NCI-H526 treated with DMSO at 0.1 percent for 48 hours (cell line): ENCODE measurements at places on chromosomes 5 and 9.

GRCh38 chr9:129458663-129459546 is 162.0 kb downstream of the C9orf50 start:
- no peak for DNase-seq

- no peak for DNase-seq
These were observed 42.8 kb downstream of the RASGEF1C start for GRCh38 chr5:180166176-180166575.

DNA sequence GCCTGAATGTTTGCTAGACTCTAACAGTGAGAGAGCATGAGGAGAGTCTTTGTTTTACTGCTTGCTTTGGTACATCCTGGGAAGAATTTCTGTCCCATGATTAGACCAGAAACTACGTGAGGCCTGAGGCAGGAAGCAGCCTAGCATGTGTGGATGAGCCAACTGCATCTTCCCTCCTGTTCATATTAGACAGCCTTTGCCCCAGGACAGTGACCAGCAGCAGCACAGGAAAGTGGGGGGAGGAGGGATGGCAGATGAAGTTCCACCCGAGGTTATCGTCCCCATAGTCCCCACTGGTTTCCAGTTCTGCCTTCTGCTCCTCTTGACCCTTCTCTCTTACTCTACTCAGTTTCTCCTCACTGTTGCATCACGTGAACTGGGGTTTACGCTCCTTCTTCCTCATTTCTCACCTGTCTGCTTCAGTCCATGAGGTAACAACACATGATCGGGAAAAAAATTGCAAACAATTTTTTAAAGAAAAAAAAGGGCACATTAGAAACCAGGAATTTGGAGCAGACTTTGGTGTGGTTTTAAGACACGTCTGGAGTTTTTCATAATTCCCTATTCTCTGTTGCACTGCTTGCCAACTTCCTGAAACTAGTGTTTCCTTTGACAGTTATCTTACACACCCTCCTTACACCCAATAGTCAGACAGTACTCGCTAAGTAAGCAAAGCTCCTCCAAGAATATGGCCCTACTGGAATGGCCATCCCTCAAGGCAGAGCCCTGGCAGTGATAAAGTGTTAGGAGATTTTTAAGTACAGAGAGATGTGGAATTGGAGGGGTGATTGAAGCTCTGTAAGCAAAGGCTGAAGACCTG is 84.1 kb downstream of the SNX18 start:
- DNase-seq, result no peak

GRCh38 chr5:93331863-93332262 is 249.2 kb downstream of the NR2F1-AS1 start:
- no peak for DNase-seq

DNA sequence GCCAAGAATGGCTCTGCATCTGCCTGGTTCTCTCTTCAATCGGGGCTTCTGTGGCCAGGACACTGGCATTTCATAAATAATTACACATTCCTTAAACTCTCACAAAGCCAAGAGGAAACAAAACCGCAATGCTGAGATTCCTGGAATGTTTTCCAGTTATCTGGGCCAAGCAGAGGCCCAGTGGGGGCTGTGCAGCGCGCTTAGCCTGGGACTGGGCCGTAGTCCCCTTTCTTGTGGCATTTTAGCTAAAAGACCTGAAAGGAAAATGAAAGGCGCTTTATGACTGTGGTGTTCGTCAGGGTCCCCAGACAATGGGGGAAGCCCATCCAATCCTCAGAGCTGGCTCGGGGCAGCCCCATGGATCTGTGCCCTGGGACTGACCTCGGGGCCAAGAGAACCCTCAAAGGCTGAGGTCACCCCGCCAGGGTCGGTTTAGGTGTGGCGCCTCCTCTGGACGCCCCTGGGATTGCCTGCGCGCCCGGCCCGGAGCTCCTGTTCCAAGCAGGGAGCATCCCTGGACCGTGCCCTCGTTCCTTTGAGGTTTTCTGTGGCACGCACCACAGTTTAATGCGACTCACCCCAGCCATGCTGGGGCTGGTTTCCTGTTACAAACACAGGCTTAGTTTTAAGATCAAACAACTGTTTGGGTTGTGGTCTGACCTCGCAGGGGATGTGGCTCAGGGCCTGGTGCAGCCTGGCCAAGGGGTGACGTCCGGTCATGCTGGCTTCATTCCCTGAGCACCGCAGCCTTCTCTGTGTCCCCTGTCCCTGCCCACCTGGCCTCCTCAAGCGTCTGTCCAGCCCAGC is 51.5 kb upstream of the NKD2 start:
- no peak for DNase-seq

GRCh38 chr5:172688349-172689217 is 47.5 kb downstream of the NEURL1B start:
- DNase-seq, result no peak

DNA sequence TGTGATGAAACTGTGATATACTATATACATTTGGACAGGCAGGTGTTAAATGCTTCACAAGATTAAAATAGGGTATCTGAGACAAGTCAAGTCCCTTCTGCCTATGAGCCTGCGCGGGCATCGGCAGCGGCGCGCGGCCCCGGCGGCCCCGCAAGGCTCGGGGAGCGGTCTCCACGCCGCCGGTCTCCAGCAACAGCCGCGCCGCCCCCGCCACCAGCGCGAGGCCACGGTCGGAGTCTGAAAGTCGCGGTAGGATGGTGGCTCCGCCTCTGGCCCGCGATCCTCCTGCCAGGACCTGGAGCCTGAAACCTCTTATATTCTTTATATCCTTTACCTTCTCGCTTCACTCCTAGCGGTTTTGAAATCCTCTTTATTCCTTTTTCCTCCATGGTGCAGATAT is 99.4 kb downstream of the INSL6 start:
- no peak for DNase-seq

GRCh38 chr9:99050292-99050911 is 54.5 kb upstream of the TGFBR1 start:
- no peak for DNase-seq

GRCh38 chr5:146284016-146284415 is 54.6 kb upstream of the POU4F3 start:
- DNase-seq, result no peak

GRCh38 chr5:11126844-11127243 is 365.8 kb upstream of the DAP start:
- no peak for DNase-seq

- no peak for DNase-seq
These were observed 82.4 kb downstream of the ZNF354C start for GRCh38 chr5:179142434-179143198.

DNA sequence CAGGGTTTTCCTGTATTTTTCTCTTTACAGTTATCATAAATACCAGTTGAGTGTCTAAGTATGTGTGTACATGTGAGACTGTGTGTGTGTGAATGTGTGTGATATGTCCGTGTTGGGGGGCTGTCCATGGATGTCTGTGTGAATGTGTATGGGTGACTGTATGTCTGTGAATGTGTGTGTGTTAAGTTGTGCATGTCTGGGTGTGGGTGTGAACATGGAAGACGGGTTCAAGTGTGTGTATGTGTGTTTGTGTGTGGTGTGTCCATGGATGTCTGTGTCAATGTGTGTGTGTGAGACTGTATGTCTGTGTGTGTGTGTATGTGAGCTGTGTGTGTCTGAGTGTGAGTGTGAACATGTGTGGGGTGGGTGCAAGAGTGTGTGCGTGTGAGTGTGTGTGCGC is 55.0 kb downstream of the VAV2 start:
- DNase-seq, result no peak

GRCh38 chr5:91538179-91538578 is 155.1 kb upstream of the ARRDC3 start:
- no peak for DNase-seq

DNA sequence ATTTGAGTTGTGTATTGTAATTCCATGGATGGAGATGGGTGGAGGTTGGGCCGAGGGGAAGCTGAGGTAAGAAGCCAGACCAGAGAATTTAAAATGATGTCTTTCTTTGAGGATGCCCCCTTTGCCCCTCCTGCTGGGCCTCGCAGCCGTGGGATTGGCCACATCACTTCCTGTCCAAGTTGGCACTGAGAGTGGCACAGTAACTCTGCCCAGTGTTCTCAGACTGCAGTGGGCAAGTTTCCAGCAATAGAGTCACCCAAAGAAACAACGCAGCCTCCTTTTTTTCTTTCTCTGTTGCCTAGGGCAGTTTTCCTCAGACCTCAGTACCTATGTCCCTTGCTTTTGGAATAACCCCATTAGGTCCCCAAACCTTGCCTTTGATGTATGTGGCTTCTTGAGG is 306.6 kb upstream of the DMRT1 start:
- DNase-seq, result no peak

- no peak for DNase-seq
These were observed 84.9 kb downstream of the GNA14 start for GRCh38 chr9:77563174-77563573.

GRCh38 chr5:169719360-169720314 is 82.6 kb downstream of the DOCK2 start:
- no peak for DNase-seq

- no peak for DNase-seq
These were observed 18.9 kb downstream of the MAST4 start for GRCh38 chr5:66615136-66615535.

GRCh38 chr5:38117784-38118479 is 140.4 kb upstream of the EGFLAM start:
- DNase-seq, result no peak

DNA sequence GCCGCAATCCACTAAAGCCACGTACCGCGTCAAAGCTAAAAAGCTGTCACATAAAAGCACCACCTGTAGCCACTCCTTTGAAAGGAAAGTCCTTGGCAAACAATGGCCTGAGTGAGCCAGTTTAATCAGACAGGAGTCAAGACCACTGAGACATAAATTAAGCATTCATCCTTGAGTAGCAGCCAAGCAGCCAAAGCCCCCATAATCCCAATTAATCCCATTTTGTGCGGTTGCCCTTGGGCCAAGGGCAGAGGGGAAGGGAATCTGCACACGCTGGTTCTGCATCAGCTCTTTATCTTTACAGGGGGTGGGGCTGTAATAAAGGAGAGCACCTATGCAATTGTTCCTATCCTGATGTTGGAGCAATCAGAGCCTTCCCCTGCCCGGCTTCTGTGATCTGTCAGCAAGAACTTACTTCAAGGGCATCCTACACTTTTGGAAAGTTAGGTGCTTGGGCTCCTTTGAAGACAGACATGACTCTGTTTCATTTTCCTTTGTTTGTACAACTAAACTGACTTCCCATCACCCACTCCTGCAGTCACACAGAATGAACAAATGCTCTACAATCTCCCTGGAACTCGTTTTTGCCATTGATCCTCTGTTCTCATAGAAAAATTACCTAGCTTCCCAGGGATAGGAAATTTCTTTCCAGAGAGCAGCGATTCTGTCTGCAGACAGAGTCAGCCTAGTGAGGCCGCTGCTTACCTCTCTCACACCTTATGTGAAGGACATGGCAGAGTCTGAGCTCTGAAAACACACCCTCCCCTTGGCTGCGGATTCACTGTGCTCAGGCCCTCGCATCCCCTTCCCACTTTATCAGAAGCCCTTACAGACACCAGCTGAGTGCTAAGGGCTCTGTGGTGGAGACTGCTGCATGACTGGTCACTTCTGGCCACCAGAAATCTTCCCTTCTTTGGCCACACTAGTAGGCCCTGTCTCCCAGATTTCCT is 116.2 kb upstream of the TBCA start:
- no peak for DNase-seq

DNA sequence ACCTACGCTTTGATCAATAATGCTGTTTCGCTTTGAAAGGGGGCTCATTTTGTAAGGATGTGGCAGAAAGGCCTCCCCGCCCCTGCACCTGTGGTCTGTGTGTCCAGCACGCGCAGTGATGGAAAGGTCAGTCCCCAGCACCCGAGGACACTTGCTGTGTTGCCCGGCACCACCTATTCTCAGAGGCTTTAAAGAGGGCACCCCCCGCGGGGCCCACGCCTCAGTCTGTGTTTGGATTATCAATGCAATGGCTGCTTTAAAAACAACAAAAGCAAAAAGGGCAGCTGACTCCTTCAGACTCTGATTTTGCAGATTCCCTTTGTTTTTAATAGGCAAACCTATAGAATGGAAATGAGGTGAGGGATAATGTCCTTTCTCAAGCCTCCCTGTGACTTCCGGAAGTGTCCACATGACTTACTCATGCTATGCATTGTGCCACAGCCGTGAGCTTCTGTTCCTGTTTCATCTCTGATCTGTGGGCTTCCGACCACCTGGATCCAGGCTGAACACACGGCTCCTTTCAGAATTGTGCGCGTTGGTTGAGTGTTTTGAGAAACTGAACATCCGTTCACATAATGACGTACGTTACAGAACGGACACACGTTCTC is 416.2 kb downstream of the IRX2 start:
- DNase-seq, result no peak

DNA sequence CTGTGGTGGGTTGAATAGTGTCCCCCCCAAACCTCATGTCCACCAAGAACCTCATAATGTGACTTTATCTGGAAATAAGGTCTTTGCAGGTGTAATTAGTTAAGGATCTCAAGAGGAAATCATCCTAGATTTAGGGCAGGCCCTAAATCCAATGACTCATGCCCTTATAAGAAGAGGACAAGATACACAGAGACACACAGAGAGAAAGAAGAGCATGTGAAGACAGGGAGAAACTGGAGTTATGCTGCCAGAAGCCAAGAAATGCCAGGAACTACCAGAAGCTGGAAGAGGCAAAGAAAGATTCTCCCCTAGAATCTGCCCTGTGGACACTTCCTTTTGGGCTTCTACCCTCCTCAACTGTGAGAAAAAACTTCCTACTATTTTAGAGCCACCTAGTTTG is 8.8 kb downstream of the FAM13B start:
- no peak for DNase-seq

DNA sequence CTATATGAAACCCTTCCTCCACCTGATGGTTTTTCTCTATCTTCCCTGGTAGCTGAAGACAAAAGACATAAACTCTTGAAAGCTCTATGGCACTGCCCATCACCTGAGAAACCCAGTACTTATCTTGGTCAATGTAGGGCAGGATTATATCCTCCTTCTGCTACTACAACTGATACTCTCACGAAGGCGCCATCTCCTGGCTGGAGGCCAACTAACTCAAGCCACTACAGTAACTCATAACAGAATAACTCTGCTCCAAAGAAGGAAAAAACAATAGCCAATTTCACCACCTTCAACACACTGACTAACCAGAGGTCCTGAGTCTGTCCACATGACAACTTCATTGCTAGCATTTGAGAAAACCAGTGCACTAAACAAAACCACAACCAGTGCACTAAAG is 409.2 kb downstream of the CETN3 start:
- no peak for DNase-seq

DNA sequence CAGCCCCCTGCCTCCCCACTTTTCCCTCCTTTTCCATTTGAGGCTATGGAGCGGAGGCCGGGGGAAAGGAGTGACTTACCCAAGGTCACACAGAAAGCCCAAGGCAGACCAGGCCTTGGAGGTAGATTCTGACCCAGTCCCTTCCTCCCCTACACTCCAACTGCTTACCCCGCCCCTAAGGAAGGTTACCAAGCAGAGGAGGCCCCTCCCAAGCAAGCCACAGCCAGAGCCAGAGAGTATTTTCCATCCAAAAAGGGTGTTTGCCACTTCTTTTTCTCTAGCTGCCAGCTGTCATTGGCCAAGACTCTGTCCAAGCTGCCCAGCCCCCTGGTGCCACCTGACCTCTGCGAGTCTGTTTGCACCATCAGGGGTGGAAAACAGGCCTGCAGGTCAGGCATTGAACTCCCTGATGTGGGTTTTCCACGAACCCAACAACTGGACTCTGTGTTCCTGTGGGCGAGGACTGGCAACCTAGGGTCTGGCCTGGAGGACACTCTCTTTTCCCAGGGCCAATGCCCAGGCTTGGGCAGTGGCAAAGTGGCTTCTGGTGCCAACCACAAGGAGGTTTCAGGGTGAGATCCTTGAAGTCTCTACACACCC is 6.3 kb upstream of the ASS1 start:
- no peak for DNase-seq
